ENCODE measurements at places on chromosomes 6 and 20. TPM values are rescaled to one million over a fixed set of nuclear protein-coding genes. Genes with fewer than 3 reads are reported as not detected.

DNA sequence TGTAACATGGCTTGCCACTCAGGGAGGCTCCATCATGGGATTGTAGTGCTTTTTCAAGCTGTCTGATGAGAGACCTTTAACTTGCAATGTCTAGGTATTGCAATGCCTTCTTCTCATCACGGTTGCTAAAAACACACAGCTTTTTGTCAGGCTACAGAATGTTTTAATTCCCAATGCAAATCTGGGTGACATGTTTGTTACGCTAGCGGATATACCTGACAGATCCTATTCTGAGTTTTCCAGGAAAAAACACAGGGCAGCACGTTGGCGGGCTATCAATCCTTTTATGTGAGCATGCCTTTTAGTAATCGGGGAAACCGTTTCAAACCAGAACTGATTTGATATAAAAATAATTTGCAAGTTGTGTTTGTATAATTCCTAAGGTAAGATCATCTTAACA is 577.2 kb upstream of the MAP3K7 start:
- no peak for DNase-seq

Gene PLA2G7
- polyA plus RNA-seq: 1.0 TPM

- DNase-seq: peak; percentile 69
These were observed 970 bp downstream of the BLTP3A start for GRCh38 chr6:34792605-34793500.

- no peak for DNase-seq
These were observed 240.4 kb upstream of the MARCKS start for GRCh38 chr6:113616701-113617274.

DNA sequence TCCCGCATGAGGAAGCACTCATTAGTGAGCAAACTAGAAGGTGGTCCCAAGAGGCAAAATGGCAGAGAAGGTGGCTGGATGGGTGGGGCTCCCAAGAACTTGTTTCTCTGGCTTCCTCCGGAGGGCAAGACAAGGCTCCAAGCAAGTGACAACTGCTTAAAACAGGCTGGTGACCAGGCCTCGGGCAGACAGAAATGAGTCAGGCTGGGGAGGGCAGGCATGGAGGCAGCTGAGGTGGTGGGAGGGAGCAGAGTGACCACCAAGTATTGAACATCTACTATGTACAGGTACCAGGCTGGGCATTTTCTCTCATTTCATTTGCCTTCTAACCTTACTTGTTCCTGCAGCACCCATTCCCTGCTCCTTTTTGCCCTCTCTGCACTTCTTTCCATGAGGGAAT is 33.4 kb downstream of the TNXB start:
- no peak for DNase-seq

Gene AK9
- polyA plus RNA-seq: 2.9 TPM

Gene LAMP5
- polyA plus RNA-seq: not detected

DNA sequence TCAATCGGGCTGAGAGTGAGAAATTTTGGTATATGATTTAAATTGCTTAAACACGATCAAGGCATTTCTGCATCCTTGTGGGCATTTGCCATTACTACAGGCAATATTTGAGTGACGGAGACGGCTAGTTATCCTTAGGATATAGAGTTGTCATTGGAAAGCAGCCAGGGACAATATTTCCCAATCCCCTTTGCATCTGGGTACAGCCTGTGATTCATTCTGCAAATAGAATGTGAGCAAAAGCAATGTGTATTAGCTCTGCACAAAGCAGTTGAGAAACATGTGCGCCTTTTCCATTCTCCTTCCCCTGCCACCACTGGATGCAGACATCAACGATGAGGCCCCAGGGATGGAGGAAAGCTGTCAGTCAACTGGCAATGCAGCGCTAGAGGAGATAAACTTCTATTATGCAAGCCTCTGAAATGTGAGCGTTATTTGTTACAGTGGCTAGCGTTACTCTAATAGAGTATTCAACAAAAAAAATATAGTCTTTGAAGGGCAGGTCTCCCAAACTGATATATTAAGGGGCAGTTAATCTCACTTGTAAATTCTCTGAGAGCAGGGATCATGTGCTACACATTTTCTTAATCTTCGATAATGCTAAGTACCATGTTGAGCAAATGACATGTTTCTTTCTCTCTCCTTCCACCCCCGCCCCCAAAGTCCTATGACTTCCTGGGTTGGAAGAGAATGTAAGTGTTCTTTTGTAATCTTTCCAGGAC is 37.1 kb upstream of the NCOA3 start:
- DNase-seq: peak; percentile 63

Gene LTA
- 0.24 TPM for polyA plus RNA-seq

Gene OPN5
- not detected for polyA plus RNA-seq

DNA sequence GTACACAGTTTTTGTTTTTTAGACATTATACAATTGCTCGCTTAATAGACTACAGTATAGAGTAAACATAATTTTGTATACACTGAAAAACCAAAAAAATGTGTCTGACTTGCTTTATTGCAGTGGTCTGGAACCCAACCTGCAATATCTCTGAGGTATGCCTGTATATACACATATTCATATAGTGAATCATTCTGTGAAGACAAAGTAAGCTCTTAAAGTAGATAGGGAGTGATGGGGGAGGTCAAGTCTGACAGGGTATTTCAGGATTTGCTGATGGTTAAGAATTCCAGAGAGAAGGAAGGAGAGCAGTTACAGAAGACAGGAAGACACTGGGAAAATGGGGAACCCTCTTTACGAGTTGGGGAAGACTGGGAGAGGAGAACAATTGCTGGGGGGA is 417.9 kb downstream of the CD109 start:
- DNase-seq: no peak

DNA sequence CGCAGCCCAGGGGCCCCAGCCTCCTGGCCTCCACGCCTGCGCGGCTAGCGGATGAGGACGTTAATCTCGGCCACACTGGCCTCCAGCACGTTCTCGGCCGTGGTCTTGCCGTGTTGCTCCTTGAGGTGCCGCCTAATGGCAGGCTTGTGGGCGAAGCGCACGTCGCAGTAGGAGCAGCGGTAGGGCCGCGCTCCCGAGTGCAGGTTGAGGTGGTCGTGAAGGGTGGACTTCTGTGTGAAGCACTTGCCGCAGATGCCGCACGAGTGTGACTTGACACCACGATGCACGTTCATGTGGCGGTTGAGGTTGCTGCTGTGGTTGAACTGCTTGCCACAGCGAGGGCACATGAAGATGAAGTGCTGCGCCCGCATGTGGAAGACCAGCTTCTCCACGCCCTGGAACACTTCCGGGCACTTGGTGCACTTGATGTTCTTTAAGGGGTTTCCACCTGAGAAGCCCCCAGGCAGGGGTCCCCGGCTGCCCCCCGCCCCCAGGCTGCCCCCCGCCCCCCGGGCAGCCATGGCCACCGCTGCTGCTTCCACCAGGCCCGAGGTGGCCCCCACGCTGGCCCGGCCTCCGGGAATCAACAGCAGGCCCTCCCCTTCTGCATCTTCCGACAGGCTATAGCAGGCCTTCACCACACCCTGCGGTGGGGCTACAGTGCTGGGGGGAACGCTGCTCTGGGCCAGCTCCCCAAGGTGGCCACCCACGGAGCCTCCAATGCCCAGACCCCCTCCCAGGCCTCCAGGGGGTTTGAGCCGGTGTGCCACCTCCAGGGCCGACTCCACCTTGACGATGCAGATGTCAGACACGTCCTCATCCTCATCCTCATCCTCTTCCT is 1.8 kb downstream of the ZBTB12 start:
- DNase-seq: no peak

GRCh38 chr6:127816643-127817042 is 84.2 kb downstream of the THEMIS start:
- DNase-seq: no peak

Gene LBP
- polyA plus RNA-seq: not detected

Gene CALHM4
- not detected for polyA plus RNA-seq

DNA sequence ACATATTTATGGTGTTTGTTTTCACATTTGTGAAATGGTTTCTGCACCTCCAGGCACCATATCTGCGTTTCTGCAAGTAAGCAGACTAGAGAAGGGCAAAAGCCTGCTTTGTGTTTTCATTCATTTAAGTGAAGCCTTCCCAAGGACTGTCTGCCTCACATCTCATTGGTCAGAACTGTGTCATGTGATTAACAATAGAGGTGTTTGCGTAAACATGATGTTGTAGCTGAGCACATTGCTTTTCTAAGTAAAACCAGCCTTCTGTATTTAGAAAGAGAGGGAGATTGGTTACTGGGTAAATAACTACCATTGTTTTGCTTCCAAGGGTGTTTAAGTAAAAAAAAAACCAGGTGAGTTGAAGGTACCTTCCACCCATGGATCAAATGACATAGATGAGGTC is 39.7 kb downstream of the SH3BGRL2 start:
- DNase-seq: no peak

Gene HLA-DMB
- polyA plus RNA-seq: 60.5 TPM

- DNase-seq: peak; percentile 96
These were observed 33.9 kb downstream of the KCNK17 start for GRCh38 chr6:39280247-39280731.

Gene HCRTR2
- polyA plus RNA-seq: 0.09 TPM

DNA sequence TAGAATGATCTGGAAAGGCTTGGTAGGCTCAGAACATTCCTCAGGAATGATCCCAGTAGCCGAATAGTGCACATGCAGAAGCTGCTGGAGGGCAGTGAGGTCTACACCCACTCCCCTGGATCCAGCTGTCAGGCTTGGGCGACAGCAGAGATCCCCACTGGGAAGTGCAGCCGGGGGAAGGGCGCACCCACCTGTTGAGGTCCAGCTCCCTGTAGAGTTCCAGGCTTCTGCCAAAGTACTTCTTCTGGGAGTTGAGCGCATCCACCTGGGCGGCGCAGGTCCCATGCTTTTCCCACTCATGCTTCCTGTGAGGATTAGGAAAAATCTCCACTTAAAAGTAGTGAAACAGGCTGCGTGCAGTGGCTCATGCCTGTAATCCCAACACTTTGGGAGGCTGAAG is 17.6 kb downstream of the RNASET2 start:
- no peak for DNase-seq

Gene ENPP4
- 7.7 TPM for polyA plus RNA-seq

Gene EHMT2
- polyA plus RNA-seq: 42.4 TPM

DNA sequence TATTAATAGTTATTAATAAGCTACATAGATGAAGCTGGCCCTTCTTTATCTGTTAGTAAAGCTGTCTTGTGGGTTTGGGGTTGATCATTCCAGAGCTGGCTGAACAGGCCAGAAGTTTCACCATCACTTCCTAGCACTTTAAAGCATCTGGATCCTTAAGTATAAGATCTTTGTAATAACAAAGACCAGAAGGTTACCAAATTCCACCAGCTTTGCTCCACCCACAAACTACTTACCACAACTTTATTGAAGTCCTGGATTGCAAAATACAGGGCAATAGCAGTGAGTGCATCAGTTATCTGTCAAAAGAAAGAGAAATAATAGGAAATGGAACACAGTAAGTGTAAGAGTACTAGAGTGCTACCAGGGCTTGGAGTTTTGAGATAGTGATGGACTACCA is 33.0 kb downstream of the PIGU start:
- no peak for DNase-seq

DNA sequence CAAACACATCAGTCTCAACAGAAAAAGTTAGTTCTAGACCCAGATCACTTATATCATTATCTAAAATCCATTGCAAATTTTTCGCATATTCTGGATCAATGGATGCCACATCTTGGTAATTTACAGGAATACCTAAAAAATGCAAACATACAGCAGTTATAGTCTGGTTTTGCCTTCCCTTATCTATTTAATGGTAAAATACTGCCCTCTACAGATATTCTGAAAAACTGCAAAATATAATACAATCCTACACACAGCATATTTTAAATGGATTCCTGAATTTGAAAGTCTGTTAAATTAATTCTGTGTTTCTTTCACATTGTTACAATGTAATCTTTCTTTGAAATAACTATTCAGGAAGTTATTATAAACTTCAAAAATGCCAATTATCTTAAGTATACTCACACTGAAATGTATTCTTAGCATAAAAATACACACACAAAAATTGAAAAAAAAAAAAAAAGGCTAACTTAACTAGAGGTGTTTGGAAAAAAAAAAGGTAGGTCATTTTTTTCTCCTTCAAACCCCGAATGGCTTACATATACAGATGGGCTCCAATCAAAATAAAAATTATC is 88.4 kb downstream of the HACE1 start:
- DNase-seq: peak; percentile 29

Gene SPATA25
- polyA plus RNA-seq: 16.4 TPM

GRCh38 chr20:48105526-48105925 is 320.2 kb upstream of the SULF2 start:
- no peak for DNase-seq

- no peak for DNase-seq
These were observed 103.0 kb downstream of the PLEKHG1 start for GRCh38 chr6:150702675-150703074.

- DNase-seq: peak; percentile 51
These were observed 103.3 kb downstream of the IBTK start for GRCh38 chr6:82144007-82144851.

DNA sequence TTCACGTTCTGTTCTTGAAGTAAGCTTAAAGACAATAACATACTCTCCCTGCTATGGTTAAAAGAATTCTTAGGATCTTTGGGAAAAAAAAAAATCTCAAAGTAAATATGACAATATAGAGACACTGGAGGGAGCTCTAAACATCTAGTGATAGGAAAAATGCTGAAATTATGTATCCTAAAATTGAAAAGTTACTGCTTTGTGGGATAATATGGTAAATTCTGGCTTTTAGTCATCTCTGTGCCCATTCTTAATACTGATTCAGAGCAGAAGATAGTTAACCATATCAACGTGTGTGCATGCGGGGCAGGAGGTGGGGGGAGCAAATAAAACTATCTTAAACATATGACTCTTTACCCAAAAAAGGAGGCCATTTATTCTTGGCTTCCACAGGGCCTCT is 165.4 kb downstream of the GMPR start:
- no peak for DNase-seq

GRCh38 chr6:136566851-136567250 is 16.6 kb upstream of the MAP7 start:
- DNase-seq: peak; percentile 81

DNA sequence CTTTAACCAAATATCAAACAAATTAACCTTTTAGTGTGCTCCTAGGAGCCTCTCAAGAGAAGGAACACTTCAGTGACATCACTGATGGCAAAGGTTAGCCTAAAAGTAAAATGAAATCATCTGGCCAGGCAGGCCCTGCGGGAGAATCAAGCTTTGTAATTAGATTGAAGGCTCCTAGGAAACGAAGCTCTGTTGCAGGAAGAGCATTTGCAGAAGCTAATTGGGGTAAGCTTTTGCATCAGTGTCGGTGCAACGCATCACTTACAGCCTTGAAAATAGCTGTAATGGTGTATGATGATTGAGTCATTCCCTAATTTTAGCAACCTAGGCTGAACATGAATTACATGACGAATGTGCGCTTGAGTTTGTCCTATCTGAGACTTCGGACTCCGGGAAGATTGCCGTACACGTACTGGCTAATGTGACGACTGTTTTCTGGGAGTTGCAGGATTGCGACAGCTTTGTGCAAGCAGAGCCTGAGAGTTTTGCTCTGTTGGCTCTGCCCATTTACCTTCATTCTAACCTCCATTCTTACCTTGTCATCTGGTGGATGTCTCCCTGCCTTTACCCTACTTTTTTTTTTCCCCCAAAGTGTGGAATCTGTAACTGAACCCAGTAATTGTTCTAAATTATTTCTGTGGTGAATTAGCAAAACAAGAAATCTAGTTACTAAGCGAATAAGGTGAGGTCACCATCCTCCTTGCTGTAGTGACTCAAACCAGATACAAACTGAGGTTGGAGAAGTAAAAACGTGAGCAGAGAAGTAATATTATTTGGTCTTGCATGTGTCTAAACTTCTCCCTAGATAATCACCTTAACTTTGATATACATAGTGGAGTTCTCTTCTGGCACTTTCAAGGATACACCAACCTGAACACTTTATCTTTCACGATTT is 675.9 kb upstream of the CITED2 start:
- DNase-seq: peak; percentile 72

All from small intestine (tissue), 16 donors.